Activated CD4-positive, alpha-beta T cell treated with anti-CD3 and anti-CD28 coated beads, Interleukin-2, amount 10 ng/mL, durations not matched to agents 24 days and 14 days (primary cell): ENCODE measurements at places on chromosomes 1 and 21. TPM values are rescaled to one million over a fixed set of nuclear protein-coding genes. Genes with fewer than 3 reads are reported as not detected.

- DNase-seq: no peak
Observed at GRCh38 chr1:168476588-168477385, 67.0 kb downstream of the XCL2 start.

- no peak for DNase-seq
Observed at GRCh38 chr1:52209429-52209828, 67.5 kb downstream of the ZFYVE9 start.

DNA sequence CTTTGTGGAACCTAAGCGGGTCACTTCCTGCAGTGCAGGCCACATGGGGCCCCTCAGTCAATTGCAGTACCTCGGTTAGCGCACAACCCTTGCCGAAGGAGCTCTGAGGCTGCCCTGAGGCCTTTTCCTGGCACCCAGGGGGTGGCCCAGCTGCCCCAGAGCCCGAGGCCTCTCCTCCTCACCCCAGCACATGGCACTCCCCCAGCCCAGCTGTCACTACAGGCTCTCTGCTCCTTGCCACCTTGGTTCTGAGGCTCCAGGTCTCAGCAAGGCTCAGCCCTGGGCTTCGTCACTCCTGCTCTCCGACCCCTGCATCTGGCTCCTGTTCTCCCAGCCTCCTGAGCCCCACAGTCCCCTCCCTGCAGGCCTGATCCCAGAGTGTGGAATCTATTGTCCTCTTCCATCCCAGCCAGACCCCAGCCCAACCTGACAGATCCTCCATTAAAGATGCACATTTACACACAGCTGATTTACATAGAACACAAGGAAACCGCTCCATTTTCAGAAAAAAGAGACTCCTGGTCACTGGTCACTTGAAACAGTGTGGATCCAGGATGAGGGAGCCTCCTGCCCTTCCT is 192.8 kb upstream of the POU3F1 start:
- DNase-seq: no peak

GRCh38 chr1:160713161-160713560 is 1.5 kb upstream of the CD48 start:
- DNase-seq: no peak

- peak; percentile 75 for DNase-seq
Observed at GRCh38 chr21:45607021-45607908, 36.3 kb upstream of the PCBP3 start.

DNA sequence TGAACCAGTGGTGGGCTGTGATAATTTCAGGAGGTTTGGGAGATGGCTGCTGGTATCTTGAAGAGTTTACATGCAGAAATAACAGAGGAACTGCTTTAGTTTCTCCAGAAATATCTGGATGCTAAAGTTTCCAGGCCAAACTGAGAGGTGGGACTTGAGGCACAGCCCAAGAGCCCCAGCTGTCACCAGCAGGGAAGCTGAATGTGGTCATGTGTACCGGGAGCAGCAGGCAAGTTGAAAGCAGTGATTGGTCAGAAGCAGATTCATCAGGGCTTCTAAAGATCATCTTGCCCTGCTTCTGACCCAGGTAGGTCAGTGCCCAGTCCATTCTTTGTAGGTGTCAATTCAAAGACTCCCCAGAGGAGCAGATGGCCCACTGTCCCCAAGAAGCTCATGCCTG is 7.9 kb upstream of the RPTN start:
- no peak for DNase-seq

- no peak for DNase-seq
Observed at GRCh38 chr1:115056395-115056798, 26.8 kb downstream of the TSHB start.

- no peak for DNase-seq
Observed at GRCh38 chr1:236515443-236515958, 8.3 kb upstream of the LGALS8 start.

DNA sequence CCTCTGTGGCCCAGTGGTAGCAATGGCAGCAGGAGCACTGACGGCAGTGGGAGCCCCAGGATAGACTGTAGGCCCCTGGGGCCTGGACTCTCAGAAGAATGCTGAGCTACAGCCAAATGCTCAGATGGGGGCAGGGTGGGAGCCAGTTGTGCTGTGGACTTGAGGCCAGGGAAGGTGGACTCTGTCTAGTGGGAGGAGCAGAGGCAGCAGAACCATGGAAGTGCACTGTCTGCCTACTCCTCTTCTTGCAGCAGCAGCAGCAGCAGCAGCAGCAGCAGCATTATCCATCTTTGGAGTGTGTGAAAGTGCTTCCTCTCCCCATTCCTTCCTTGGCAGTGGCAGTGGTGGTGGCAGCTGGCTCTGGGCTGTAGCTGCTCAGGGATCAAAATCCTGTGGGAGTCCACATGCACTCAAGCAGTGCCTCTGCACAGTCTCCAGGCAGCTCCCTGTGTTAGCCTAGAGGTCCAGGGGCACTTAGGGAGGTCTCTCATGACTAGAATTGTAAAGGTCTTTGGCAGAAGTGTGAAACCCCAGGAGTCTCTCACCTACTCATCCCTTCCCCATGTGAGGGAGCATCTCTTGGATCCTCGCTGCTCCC is 917.9 kb upstream of the B3GALT2 start:
- DNase-seq: no peak

DNA sequence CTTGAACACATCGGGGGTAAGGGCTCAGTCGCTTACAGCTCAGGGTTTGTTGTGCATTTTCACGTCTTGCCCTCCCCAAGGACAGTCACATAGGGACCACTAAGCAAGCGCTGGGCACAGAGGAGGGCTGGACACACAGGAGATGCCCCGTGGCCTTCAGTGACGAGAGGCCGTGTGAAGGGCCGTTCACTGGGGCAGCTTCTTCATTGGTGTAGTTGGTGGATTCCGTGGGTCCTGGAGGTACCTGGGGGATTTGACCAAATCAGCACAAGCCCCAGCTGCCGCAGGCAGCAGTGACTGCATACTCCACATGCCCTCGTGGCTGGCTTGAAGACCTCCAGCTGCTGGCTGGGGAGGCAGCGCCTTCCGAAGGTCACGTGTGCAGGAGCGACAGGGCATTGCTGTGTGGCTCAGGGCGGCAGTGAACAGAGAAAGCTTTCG is 100.8 kb upstream of the C1orf174 start:
- no peak for DNase-seq

DNA sequence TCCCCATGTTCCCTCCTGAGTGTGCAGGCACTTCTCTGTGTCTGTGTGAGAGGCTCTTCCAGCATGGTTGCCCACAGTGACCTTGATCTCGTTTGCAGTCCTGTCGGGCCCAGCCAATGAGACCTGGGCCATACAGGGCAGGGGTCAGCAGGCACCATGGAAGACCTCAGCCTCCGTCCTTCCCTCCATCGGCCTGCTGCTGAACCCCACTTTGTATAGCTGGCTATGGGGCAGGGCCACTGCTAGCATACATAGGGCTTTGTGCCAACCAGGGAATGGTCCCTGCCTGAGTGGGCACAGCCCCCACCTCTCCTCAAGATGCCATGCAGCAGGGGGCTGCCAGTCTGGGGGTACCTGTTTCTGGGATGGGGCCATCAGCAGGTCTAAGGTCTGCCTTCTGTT is 3.8 kb downstream of the C1orf35 start:
- DNase-seq: no peak

The PCP4 gene
- total RNA-seq: not detected in 2 replicates

The ADORA3 gene
- not detected in 2 replicates for total RNA-seq

The RAB42 gene
- total RNA-seq: 0.09 TPM in 1 of 2 replicates, not detected in the other

The UMODL1 gene
- total RNA-seq: not detected in 2 replicates

The S1PR1 gene
- total RNA-seq: 49.5 and 51.2 TPM in 2 replicates

The CELA3B gene
- not detected in 2 replicates for total RNA-seq
